Small intestine (tissue), 16 donors: ENCODE measurements at places on chromosomes 1 and 21.

GRCh38 chr1:6506210-6507036 lies 15.0 kb upstream of the PLEKHG5 start:
- no peak for DNase-seq

DNA sequence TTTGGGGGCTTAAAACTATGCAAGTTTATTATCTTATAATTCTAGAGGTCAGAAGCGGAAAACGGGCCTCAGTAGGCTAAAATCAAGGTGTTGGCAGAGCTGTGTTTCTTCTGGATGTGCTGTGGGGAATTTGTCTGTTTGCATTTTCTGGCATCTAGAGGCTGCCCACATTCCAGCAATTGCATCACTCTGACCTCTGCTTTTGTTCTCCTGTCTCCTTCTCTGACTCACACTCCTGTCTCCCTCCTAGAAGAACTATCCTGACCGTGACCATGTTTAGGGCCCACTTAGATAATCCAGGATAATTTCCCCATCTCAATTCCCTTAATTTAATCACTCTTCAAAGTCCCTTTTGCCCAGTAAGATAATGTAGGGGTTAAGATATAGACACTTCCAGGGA lies 127.4 kb upstream of the DEPDC1 start:
- no peak for DNase-seq

GRCh38 chr1:219066631-219067349 lies 106.9 kb upstream of the LYPLAL1 start:
- no peak for DNase-seq

- DNase-seq: no peak
These were observed 149.7 kb downstream of the DHRS3 start for GRCh38 chr1:12468323-12468722.

DNA sequence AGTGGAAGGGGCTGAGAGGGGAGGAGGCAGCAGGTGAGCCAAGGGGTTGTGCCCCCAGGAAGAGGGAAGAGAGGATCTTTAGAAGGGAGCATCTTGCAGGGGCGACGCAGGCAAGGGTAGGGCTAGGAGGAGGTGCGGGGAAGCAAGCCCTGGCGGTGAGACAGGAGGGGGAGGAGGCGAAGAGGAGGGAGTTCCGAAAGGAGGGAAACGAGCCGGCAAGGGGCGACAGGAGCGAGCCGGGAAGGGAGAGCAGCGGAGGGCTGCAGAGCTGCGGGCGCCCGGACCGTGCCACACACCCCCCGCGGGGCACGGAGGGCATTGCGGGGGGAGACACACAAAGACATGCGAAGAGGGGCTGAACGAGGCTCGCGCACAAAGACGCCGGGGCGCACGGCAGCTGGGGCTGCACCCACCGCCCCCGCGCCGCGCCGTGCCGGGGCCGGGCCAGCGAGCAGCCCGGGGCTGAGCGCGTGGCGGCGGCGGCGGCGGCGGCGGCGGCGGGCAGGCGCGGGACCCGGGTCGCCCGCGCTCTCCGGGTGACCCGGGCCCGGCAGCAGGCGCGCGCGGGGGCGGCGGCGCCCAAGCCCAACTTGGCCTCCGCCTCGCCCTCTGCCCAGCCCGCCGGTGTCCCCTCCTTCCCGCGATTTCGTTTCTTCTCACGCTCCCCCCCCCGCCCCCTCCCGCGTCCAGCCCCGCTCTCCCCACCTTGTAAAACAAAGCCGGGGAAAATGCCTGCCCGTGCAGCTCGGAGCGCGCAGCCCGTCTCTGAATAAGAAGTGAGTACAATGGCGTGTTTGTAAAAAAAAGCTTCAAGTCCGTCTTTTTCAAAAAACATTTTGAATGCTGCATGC lies at the start of gene KCNK2:
KCNK2 (plus strand) TSS at position 206 of the 851 bp plus-strand sequence. CDS start 649 bp downstream, outside the sequence.
- DNase-seq: peak; percentile 12

GRCh38 chr21:38830671-38831525 lies 25.2 kb downstream of the ETS2 start:
- no peak for DNase-seq

GRCh38 chr1:9143250-9143649 lies 14.3 kb upstream of the GPR157 start:
- DNase-seq: no peak

GRCh38 chr1:236168716-236169429 lies 26.5 kb downstream of the GPR137B start:
- DNase-seq: no peak

GRCh38 chr21:36948686-36949085 lies 17.8 kb downstream of the HLCS start:
- DNase-seq: no peak

- DNase-seq: no peak
These were observed 69.4 kb downstream of the RGS2 start for GRCh38 chr1:192878249-192878648.

DNA sequence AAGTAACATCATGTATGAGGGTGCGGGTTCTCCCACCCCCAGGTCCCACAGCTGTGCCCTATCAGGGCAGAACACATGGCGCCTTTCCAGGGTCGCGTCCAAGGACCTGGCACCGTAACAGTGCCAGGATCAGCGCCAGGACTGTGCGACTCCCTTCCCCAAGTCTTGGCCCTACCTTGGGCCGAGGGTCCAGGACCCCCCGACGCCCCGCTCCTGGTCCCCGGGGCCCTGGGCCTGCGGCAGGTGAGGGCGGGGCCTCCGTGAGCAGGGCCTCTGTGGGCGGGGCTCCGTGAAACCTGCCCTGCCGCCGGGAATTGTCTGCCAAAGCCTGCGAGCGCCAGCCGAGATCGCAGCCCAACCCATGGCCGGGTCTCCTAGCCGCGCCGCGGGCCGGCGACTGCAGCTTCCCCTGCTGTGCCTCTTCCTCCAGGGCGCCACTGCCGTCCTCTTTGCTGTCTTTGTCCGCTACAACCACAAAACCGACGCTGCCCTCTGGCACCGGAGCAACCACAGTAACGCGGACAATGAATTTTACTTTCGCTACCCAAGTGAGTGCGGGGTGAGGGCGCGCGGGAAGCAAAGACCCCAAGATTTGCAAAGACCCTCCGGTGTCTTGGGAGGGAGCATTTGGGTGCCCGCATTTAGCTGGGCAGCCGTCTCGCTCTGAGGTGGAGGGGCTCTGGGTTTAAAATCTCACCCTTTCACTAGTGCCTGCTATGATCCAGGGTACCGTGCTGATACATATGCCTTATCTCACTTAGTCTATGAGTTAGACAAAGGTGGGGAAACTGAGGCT lies at the start of gene RHBG:
RHBG (plus strand) TSS at position 323 of the 796 bp plus-strand sequence; CDS start at position 362, 39 bp downstream.
- DNase-seq: peak; percentile 85

- DNase-seq: peak; percentile 62
These were observed 42.0 kb upstream of the LDLRAP1 start for GRCh38 chr1:25501235-25502058.

GRCh38 chr1:221187174-221187573 lies 307.9 kb downstream of the HLX start:
- DNase-seq: no peak

GRCh38 chr1:183027031-183027430 lies 3.8 kb downstream of the LAMC1 start:
- no peak for DNase-seq

DNA sequence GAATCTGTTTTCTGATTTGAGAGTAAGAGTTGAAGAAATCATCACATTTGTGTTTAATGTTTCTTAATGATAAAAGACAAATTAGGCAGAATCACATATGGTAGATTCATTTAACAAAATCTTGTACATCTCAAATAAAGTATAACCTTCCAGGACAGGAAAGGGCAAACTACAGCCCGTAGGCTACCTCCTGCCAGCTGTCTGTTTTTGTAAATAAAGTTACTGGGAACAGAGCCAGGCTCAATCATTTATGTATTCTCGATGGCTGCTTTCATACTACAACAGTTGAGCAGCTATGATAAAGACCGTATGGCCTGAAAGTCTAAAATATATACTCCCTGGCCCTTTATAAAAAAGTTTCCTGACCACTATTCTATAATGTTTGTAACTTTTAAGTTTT lies 204.1 kb downstream of the COL24A1 start:
- peak; percentile 5 for DNase-seq

- peak; percentile 21 for DNase-seq
These were observed 118.7 kb upstream of the BARHL2 start for GRCh38 chr1:90835661-90836344.

DNA sequence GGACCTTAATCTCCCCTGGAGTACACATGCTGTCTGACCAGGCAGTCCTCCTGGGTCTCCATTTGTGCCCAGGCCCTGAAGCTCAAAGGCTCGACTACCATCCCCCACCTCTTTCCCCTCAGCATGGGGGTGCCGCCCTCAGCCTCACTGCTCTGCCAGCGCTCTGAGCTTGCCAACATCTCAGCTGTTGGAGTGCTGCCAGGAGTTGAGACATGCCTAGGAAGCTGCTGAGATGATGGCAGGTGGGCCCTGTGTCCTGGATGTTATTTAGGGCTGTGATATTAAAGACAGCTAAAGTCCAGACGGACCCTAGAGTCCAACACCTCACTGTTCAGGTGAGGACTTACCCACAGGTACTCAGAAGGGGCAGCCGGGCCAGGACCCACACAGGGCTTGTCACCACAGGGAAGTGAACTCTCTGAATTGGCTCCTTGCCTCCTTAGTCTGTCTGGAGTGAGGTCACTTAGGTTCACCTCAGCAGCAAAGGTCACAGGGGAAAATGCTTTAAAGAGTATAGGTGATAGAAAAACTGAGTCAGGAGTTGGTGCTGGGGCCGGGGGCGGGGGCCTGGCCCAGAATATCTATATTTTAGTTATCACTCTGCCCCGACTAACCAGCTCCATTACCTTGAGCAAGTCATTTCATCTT lies 19.7 kb upstream of the KCNC4 start:
- DNase-seq: no peak

DNA sequence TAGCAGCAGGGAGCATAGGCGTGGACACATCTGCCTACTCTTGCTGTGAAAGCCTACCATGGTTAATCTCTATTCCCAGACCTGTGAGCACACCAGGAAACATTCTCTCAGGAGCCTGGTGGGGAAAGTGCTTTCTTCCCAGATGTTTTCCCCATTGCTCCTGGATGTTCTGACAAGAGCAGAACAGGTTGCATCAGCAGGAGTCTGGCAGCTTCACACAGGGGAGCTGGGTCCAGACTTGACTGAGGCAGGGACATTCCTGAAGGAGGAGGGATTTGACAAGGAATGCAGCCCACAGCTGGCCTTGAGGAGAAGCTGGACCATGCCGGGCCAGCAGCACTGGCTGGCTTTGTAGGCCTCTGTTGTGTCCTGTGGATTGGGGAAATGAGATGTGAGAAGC lies 21.0 kb upstream of the ARTN start:
- DNase-seq: no peak

- DNase-seq: no peak
These were observed 36.0 kb downstream of the ELK4 start for GRCh38 chr1:205595861-205596260.

GRCh38 chr1:21616372-21616771 lies 52.8 kb downstream of the RAP1GAP start:
- DNase-seq: no peak

DNA sequence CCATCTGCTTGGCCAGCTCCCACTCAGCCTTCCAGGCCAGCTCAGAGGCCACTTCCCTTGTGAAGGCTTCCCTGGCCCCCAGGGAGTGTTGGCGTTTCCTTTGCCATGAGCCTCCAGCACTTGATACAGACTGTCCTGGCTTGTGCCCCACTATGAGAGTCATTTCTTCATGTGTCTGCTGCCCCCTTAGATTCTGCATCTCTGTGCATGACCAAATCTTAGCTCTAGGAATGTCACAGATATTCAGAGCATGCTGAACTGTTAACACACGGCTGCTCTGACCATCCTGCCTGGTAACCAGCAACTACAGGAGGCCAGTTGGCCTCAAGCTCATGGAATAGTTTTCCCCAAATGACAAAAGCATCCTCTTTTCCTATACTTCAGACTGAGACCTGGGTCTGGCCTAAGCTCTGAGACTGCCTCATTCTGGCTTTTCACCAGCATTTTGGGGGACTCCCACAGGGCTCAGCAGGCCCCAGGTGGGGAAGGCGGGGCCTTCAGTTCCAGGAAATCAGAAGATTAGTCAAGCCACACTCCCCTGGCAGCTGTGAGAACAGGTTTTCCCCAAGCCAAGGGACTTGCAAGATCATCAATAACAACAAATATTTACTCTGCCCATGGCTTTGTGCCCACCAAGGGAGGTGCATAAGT lies 182.6 kb upstream of the EDN2 start:
- DNase-seq: no peak

DNA sequence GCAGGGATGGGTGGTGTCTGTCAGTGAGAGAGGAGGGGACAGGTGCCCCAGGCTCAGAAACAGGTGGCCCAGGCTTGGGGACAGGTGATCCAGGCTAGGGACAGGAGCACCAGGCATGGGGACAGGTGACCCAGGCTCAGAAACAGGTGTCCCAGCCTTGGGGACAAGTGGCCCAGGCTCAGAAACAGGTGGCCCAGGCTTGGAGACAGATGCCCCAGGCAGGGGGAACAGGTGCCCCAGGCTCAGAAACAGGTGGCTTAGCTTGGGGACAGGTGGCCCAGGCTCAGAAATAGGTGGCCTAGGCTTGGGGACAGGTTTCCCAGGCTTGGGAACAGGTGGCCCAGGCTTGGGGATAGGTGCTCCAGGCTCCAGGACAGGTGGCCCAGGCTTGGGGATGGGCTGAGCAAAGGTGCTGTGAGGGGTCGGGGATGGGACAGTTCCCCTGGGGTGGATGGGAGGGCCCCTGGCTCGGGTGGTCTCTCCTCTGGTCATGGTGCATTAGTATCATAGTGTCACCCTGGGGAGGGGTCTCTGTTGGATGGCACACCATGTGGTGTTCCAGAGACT lies 87.7 kb upstream of the C1orf174 start:
- no peak for DNase-seq

DNA sequence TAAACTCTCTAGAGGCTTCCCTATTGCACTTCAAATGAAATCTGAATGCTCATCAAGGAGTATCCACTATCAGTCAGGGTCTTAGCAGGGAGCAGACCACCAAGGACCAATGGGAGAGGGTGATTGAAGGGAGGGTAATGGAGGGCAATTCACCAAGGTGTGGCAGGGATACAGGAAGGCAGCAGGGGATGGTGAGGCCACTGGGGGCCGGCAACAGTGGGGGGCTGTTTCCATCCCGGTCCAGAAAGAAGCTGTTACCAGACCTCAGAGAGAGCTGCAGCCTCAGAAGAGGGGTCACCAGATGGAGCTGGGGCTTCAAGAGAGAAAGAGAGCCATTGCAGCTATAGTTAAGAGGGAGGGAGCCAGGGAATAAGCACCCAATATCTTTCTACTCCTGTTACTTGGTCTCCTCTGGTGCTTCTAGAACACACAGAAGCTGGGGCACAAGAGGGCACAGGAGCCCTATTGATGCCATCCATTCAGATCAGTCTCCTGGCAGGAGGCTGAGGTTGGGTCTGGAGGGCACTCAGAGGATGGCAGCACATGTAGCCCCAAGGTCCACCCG lies 417.6 kb downstream of the PTPRU start:
- no peak for DNase-seq

DNA sequence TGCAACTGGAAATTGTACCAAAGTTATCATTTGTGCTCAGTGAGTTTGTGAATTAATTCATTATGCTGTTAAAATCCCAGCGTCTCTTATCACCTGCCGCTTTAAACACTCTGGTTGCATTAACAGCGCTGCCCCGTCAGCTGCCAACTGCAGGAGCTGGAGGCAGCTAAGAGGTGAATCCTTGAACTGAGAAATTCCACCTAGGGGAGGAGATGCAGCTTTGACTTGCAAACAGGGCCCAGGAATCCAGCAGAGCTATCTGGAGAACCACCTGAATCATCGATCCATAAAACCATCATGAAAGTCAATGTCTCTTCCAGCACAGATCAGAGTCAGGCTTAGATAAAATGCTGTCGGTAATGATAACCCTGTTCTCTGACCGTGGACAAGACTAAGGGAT lies 140.7 kb upstream of the PTBP2 start:
- DNase-seq: no peak

GRCh38 chr1:214698559-214698958 lies 95.6 kb downstream of the CENPF start:
- DNase-seq: no peak
